ENCODE measurements at places on chromosomes 5 and 9.

DNA sequence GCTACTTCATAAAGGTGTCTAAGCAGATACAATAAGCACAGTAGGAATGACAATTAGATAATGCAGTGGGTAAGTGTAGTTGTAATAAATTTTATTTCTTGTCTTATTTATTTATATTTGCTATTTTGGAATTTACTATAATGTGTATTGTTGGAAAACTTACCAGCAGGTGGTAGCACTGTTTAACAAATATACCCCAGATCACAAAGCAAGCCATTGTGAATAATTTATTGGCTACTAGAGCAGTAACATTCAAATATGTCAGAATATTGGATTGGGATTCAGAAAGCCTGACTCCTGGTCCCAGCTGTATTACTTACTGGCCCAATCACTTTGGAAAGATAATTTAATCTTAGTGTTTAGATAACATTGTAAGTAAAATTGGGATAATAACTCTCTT is 78.0 kb downstream of the ISOC1 start:
- peak; percentile 6 for DNase-seq

- DNase-seq, result no peak
These were observed 115.3 kb downstream of the GDNF start for GRCh38 chr5:37724395-37725125.

DNA sequence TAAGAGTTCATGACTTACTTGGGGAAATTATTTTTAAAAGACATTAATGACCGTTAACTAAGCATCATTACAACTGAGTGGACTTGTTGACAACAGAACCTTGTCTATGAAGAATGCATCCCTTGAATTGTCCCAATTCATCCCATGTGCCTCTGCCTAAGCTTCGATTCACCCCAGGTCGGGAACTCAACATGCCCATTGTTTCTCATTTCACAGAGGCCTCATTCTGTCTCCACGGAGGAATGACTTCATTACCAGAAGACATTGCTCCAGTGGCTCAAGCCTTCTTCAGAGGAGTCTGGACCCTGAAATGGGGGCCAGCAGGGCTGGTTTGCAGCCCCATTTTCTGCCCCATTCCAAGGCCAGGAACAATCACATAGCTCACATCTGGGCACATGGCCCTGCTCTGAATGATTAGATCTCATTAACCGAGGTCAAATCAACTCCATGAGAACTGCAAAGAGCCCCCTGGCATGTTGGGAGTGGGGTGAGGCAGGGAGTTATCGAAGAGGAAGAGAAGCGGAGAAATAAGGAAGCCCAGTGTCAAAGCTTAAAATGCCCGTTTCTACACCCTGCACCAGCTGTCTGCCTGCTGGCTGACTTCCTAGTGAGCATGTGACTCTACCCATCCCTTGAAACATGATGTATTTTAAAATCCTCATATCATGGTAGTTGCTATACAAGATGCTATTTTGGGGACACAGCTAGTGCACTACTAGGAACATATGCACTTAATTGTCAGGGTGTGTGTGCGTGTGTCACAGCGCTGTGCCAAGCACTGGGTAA is 137.3 kb downstream of the LHFPL2 start:
- peak; percentile 80 for DNase-seq

DNA sequence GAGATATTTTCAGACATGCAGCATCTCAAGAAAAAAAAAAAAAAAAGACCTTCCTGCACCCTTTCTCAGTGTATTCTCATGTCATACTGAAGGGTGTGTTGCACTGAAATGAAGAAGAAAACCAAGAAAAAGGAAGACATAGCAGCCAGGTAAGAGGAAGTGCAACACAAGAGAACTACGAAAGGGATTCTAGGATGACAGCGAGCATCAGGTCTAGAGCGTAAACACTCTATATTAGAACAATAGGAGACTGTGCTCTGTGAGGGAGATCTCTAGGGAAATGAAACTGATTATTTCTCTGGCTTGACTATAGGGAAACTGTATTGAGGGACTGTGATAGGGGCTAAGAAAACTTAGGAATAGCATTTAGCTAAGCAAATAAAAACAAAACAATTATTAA is 30.0 kb downstream of the BTF3 start:
- DNase-seq, result no peak

- DNase-seq, result no peak
These were observed 12.6 kb upstream of the SOWAHA start for GRCh38 chr5:132800545-132800944.

DNA sequence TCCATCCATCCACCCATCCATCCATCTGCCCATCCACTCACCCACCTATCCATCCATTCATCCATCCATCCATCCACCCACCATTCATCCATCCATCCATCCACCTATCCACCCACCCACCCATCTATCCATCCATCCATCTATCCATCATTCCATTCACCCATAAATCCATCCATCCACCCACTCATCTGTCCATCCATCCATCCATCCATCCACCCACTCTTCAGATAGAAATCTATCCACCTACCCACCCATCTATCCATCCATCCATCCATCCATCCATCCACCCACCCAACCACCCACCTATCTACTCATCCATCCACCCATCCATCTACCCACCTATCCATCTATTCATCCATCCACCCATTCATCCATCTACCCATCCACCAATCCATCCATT is 35.0 kb upstream of the SLC6A19 start:
- no peak for DNase-seq

GRCh38 chr5:117424559-117424958 is 849.9 kb upstream of the SEMA6A start:
- DNase-seq, result no peak

GRCh38 chr5:142727735-142728047 is 41.8 kb upstream of the FGF1 start:
- DNase-seq, result peak; percentile 73

GRCh38 chr5:18000744-18001143 is 366.5 kb downstream of the TAF11L14 start:
- peak; percentile 85 for DNase-seq

GRCh38 chr9:100111235-100111634 is 12.2 kb downstream of the INVS start:
- DNase-seq, result peak; percentile 16

DNA sequence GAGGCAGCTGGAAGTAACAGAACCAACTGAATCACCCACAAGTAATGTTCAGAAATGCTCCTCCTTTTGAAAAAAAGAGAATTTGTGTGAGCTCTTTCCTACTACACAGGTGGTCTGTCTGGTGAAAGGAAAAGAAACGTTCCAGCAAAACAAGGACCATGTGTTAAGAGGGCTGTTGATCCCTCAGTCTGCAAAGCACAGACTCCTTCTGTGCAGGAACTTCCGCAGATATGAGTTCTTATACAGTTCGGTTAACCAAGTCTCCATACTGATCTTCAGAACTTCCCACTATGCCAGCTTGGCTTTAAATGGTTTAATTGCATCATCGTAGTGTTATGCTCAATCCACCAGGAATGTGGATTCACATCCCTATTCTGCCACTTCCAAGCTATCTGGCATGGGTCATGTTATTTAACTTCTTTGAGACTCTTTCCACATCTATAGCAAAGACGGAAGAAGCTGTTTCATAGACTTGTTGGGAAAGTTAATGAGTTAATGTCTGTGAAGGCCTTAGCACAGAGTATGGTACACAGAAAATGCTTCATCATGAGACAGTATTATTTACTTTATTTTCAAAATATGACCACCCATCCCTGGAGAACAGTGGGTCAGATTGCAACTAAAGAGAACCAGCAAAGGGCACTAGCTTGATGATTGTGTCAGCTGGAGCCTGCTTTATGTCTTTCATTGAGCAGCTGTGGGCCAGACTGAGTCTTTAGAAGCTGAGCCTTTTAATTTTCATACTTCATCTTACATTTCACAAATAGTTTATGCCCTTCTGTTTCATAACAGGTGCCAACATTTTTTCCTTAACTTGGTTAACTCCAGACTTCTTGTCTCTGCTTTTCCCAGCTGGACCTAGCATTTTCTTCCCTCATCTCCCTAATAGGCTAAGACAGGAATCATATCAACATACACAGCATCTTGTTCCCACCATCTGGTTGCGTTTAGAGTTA is 89.9 kb downstream of the MAMDC2 start:
- no peak for DNase-seq

GRCh38 chr5:66861402-66861801 is 265.2 kb downstream of the MAST4 start:
- no peak for DNase-seq

DNA sequence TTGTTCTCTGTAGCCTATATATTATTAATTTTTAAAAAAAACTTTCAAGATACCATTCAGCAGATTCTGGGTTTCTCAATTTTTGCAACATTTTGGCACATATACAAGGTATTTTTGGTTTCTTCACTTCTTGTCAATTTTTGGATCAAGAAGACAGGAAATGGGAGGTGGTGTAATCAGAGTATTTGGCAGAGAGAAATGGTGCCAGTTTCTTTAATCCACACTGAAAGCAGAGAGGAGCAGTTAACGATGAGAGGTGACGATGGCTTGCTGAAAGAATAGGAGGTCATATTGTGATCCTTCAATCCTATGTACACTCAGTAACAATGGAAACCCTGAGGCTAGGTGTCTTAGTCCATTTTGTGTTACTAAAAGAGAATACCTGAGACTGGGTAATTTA is 16.4 kb downstream of the NNT start:
- DNase-seq, result peak; percentile 27

DNA sequence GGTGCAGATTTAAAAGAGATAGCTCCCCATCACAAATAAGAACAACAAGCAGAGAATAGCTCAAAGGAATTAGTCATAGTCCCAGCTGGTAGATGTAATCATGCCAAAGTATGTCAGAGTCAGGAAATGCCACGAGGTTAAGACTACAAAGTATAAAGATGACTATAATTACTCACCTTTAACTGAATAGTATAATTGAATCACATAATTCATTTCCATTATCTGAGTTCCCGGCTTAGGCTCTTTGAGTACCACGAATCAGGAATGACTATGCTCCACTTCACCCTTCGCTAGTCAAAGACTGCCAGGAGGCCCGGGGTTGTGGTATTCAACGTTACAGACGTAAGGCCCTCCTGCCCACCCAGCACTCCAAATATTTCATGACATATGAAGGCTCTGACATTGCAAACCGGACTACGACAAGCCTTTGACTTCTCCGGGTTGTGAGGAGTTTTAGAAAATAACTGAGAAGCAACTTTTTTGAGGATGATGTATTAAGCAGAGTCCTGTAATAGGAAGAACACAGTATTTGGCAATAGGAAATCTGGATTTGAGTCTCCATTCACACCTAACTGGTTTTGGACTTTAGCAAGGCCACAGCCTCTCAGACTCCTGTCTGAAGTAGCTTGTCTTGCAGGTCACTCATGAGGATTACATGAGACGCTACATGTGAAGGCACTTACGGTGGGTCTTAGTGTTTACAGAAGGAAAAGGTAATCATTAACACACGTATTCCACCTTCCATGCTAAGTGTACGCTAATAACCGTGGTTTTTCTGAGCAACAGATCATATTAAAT is 64.6 kb downstream of the ENC1 start:
- DNase-seq, result peak; percentile 18

GRCh38 chr9:126893079-126893478 is 21.5 kb upstream of the RALGPS1 start:
- peak; percentile 43 for DNase-seq

- DNase-seq, result no peak
These were observed 58.9 kb downstream of the NDFIP1 start for GRCh38 chr5:142167458-142167857.

GRCh38 chr9:4097515-4097914 is 202.4 kb downstream of the GLIS3 start:
- no peak for DNase-seq

DNA sequence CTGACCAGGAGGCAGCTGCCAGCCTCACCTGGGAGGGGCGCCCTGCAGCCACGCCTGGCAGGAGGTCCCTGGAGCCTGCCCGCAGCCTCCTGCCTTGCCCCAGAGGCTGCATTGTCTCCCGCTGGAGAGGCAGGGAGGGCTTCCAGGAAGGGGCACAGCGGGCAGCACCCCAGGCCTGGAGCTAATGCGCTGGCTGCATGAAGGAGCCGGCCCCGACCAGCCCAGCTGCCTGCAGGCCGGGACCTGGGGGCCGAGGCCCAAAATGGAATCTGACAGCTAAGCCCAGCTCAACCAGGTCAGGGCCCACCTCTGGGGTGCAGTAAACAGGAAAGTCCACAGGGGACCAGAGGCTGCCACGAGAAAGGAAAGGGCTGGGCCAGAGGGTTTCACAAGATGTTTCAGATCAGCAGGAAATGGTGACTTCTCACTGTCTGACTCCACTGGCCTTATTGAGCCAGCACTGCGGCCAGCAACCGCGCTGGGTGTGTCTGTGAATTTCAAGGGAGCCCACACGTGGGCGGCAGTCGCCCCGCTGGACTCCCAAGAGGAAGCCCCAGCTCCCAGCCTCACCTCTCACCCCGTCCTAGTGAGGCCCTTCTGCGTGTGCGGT is 18.6 kb upstream of the NOTCH1 start:
- peak; percentile 72 for DNase-seq

GRCh38 chr9:100595391-100596199 is 17.7 kb downstream of the CAVIN4 start:
- peak; percentile 73 for DNase-seq

DNA sequence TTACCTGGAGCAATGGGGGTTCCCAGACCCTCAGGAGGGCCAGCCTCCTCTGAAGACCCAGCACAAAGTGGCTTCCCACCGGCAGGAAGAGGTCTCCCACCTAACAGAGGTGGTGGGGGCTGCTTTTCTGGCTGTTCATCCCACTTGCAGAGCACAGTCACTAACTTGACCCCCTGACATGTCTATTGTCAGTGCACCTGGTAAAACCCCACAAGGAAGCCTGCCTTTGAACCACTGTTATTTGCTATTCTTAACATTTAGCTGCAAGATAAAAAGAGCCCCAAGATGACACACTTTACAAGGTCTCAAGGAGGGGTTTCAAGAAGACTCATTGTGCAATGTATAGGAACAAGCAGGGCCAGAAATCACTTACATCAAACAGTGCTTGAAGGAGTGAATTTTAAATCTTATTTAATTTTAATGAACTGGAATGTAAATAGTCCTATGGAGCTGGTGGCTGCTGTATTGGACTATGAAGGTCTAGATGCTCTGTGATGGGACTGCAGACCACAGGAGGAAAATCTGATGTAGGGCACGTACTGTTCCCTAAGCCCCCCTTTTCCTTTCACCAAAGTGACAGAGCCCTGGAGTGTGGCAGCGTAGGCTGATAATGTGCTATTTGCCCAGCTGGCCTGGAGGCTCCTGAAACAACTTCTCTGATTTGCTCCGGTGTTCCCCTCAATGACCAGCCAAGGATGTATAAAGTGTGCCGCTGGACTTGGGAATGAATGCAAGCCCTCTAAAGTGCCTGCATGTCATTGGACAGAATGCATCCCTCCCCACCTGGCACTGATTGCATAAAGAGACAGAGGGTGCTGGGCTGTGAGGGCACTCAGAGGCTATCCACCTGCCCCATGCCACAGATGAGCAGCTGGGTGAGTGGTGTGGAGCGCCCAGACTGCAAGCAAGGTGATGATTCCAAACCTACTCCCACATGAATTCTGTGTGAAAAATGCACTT is 80.2 kb downstream of the PTPN3 start:
- DNase-seq, result no peak

DNA sequence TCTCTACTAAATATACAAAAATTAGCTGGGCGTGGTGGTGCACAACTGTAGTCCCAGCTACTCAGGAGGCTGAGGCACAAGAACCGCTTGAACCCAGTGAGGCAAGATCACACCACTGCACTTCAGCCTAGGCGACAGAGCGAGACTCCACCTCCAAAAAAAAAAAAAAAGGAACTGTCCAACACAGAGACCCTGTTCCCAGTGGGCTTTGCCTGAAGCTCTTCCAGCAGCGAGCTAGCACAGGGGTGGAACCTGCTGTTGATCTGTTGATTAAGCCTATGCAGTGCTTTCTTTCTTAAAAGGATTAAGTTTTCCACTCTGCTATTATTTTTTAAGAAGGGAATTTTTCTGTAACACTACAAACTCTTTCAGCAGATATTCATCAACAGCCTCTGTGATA is 171.0 kb upstream of the TUT7 start:
- no peak for DNase-seq
